ENCODE measurements at places on chromosomes 1 and 21. TPM values are rescaled to one million over a fixed set of nuclear protein-coding genes. Genes with fewer than 3 reads are reported as not detected.
A peak's percentile ranks its signal among the peaks of the same experiment; 100 is the strongest.

The ODF2L gene
- total RNA-seq, result 111 TPM

The PTGER3 gene
- total RNA-seq, result 0.39 TPM

The ATAD3C gene
- total RNA-seq, result 21.3 TPM

DNA sequence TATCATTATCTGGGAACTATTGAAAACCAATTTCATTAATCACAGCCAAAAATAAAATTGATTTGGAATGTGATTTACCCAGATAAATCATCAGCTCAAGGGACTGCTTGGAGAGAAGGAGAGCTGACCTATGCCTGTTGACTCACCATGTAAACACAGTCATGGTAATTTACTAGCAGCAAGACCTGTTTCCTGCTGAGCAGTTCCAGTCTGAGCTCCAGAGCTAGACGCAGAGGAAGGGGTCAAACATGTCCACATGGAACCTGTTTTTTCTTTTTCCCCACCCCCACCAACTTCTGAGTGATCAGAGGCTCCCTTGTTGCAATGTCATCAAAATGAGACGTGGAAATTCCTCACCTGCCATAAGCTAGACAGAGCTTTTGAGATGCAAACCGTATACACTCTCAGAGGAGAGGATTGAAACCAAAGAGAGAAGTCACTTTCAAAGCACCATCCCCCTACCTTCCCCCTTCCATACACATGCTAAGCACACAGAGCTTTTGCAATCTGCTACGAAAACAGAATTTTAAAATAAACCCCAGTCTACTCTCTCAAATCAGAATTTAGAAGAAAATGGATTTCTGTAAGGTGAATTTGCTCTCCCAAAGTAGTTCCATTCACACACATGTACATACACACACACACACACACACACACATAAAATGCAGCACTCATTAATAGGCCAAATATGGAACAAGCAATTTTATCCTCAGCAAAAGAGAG is 55.9 kb upstream of the PTGFRN start:
- no peak for DNase-seq

DNA sequence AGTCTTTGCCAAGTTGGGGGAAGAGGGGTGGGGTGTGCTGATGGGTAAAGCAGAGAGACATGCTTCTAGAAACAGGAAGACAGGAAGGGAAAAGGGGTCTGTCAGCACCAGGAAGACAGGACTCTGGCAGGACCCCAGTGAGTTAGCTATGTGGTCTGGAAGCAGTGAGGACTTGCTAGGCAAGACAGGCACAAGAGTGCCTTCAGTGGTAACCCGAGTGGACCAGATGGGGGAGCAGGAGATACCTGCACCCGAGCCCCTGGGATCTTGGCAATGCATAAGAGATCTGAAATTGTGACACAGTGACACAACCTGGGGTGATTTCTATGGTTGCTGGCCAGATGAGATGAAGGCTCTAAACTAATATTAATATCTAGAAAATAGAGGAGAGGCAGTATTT is 7.0 kb downstream of the TLR5 start:
- DNase-seq, result no peak

GRCh38 chr1:43439781-43440180 is 13.9 kb downstream of the HYI start:
- DNase-seq, result no peak

GRCh38 chr1:233627823-233628222 is 13.9 kb downstream of the KCNK1 start:
- DNase-seq, result no peak

- DNase-seq, result peak; percentile 23
These were observed 249.1 kb upstream of the NR5A2 start for GRCh38 chr1:199778324-199778955.

- DNase-seq, result no peak
These were observed 2.2 kb downstream of the NFIA start for GRCh38 chr1:61084491-61085031.

DNA sequence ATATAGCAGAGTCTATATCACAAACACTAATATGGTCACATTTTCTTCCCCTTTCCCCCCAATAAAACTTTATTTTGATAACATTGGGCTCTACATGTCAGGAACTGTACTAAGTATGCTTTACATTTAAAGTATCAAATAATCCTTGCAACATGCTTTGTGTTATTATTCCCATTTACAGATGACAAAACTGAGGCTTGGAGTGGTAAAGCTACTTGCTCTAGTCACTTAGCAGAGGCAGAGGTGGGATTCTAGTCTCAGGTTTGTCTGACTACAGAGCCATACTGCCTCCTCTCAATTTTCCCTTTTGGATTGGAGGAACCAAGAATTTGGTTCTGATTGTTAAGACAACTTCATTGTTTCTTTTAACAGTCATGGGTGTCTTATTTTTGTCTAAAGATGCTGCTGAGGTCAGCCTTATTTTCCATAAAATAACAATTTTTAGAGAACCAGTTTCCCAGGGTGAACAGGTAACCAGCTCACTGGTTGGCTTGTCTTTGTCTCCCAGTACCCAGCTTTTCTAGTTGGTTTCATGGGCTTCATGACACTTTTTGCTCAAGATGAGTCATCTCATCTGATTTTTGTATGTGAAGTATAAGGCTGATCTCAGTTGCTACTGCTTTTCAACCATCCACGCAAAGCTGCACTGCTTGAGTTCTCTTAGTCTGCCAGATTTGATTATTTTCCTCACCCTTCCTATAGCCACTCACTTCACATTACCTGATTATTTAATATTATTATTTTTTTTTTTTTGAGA is 81.0 kb upstream of the ARID1A start:
- DNase-seq, result no peak

DNA sequence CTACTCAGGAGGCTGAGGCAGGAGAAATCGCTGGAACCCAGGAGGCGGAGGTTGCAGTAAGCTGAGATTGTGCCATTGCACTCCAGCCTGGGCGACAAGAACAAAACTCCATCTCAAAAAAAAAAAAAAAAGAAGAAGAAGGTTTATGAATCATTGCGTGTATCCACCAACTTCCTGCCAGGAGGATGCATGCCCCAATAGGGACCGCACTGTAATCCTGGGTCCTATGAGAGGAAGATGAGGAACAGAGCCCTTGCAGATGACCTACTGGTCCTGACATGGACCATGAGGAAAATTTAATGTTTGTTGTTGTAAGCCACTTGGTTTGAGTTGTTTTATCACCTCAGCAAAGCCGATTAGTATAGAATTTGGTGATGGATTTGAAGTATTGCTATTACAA is 56.7 kb downstream of the PTGS2 start:
- DNase-seq, result no peak

- no peak for DNase-seq
These were observed 615.4 kb downstream of the KIF26B start for GRCh38 chr1:245770156-245770555.
